ENCODE measurements at places on chromosomes 13 and 19. TPM values are rescaled to one million over a fixed set of nuclear protein-coding genes. Genes with fewer than 3 reads are reported as not detected.

The CEACAM19 gene
- 10.5 TPM for polyA plus RNA-seq

- no peak for DNase-seq
Observed at GRCh38 chr19:13604902-13605586, 98.8 kb upstream of the CACNA1A start.

- DNase-seq = no peak
Observed at GRCh38 chr19:3586127-3586626, 899 bp downstream of the GIPC3 start.

The MCEMP1 gene
- polyA plus RNA-seq = not detected

The ZNF846 gene
- 37.4 TPM for polyA plus RNA-seq

GRCh38 chr13:23570099-23570920 is at the start of gene TNFRSF19:
TSS of gene TNFRSF19 (plus strand) at chr13:23570412. CDS start at chr13:23590184, 19,772 bp downstream.
- DNase-seq = peak; percentile 80

GRCh38 chr13:112159575-112160547 is 92.9 kb downstream of the SOX1 start:
- no peak for DNase-seq

DNA sequence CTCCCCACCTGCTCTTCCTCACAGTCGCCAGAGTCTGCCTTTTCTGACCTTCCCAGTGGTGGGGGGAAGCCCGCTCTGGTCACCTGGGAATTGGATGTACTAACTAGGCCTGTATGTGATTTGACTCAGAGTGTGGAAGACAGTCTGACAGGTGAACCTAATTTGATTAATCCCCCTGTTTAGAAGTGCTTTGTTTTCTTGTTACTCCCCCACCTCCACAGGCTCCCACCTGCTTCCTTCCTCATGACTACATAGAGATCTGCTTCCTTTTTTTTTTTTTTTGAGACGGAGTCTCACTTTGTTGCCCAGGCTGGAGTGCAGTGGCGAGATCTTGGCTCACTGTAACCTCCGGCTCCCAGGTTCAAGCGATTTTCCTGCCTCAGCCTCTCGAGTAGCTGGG is 44.0 kb downstream of the COG3 start:
- no peak for DNase-seq

The PALM3 gene
- polyA plus RNA-seq = 30.4 TPM

The GAPDHS gene
- polyA plus RNA-seq = not detected

The IL11 gene
- 1.8 TPM for polyA plus RNA-seq

DNA sequence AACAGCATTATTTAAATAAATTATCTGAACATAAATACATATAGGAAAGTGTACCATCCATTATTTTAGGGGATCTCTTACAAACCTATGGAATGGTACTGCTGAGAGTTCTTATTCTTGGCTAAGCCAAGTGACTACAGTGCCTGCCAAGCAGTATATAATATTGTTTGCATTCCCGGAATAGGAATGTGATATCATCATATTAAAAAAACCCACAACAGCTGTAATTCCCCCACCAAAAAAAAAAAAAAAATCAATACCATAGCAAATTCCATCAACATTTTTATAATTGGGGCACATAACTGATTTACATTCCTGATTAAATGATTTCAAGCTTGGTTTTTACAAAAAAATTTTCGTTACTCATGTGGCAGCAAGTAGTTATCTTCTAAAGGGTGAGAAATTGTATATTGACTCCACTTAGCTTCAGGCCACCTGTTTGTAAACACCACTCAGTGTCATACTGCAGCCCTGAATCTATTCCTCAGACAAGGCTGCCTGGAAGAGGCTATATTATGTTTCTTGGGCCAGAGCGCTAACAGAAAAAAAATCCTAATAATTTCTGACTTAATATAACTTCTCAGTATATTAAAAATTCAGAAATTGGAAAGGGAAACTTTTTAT is 278.1 kb downstream of the DNAJC15 start:
- no peak for DNase-seq

DNA sequence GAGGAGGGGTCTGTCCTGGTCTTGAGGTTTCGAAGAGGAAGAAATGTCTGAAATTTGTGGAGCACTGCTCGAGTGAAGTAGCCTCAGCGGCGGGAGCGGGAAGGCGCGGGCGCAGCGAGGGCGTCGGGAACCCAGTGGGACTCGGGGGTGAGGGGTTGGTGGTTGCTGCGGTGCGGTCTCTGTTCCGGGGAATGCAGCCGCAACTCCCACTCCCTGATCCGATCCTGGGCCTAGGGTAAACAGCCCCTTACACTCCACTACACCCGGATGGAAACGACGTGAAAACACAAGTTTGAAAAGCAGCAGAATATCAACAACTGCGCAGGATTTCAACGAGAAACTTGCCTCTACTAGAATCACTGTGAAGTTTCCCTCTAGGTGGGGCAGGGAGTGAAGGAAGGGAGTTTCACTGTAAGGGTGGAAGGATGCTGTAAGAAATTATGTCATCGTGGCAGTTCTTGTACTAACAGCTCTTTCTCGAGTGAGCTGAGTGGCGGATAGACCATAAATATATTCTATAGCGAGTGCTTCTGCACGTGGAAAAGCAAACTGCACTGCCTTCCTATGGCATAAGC is 2.0 kb upstream of the KLF12 start:
- no peak for DNase-seq

DNA sequence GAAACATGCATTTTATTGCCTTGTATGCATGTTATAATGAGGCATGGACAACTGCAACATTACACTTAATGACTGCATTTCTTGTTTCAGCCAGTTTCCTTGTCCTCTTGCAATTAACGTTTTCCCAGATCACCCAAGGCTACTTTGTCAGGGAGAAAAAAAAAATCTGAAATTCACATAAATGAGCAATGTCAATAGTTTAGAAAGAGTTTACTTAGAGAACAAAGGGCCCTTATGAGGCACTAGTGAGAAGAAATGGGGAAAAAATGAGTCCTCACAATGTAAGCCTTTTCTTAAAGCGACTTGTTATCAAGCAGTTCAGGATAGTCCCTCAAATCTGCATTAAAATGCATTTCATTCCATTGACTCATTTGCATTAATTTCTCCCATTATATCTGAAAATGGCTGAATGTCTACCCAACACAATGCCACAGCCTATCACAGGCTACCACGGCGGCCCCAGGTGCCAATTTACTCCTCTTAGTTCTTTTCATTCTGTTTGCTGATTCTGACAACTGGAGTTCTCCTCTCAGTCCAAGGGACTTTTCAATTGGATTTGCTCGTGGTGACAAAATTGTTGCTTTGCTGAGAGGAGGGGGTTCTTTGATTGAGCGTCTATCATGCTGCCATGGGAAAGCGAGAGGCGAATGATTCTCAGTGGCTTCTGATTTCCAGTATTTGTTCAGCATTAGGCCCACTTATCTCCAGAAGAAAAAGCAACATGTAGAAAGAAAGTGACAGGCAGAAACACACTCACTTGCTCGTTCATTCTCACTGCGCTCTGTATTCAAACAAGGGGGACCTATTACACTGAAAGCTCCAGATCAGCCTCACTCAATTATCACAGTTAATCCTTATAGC is 107.1 kb downstream of the DACH1 start:
- peak; percentile 48 for DNase-seq

DNA sequence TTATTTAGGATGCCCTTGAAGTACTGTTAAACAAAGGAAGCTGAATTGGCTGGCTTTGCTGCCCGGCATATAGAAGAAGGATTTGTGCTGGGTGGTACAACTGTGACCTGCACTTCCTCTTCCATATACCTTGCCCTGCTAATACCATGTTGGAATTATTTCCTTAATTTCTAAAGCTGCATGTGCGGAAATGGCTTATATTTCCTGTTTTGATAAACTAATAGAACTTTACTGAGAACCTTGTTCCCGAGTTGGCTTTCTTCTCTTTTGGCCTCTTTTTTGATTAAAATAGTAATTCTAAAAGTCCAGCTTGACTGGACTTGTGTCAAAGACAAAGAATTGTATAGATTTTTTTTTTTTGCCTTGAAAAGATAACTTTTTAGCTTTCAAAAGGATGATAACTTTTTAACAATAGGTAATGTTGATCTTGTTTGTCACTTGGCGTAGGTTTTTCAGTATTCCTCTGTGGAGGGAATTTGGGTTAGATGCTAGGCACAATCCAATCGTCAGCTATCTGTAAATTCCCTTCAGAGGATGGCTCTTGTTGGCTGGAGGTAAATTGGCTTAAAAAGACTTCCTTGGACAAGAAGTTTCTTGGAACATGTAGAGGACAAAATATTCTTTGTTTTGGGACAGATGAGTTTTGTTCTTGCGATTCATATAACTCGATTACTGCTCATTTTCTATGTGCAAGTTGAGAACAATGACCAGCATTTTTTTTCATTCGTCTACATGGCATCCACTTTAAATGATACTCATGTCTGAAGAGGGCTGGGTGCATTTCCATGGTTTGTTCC is 41.4 kb downstream of the COL4A2 start:
- no peak for DNase-seq

The FLT1 gene
- 30.4 TPM for polyA plus RNA-seq

- no peak for DNase-seq
Observed at GRCh38 chr19:50399368-50399745, 15.2 kb downstream of the POLD1 start.

DNA sequence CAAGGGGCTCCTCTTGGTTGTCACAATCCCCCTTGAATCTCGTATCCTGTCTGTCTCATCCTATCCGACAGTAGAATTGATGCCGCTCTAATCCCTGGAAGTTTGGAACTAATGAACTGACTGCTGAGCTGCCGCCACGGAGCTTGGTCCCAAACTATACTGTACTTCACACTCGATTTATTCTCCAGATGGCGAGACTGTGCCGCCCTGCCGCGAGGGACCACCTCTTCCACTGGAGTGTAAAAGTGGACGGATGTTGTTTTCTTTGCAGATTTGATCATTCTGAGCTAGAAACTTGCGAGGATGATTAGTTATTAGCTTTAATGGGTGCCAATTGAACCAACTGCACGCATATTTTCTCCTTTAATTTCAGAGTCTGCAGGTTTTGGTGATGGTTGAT is 117.2 kb downstream of the ZIC5 start:
- DNase-seq = no peak

The SERP2 gene
- polyA plus RNA-seq = 13.3 TPM

DNA sequence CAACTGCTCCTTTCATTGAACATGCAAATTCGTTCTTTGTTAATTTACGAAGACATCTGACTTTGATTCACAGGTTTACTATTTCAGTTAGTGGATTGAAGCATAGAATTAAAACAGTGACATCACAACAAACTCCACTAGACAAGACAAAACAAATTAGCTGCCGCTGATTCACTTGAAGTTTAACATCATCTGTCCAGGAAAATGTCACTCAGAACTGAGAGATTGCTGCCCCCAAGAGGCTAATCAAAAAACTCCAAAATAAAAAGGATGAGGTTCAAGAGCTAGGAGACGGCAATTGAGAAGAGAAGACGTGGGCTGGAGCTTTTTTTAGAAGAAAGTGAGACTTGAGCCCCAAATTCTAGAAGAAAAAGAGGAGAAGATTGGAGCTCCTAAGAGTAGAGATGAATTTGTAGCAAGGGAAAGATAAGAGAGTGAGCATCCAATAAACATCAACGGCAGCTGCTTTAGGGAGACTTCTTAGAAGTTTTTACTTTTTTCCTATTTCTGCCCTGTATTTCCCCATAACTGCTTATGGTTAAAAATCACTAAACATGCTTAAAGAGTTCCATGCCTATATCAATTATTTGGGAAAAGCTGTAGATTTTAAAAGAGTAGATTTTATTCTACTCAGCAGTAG is 40.8 kb upstream of the TPP2 start:
- DNase-seq = no peak

GRCh38 chr13:59464926-59465325 is 698.8 kb downstream of the DIAPH3 start:
- DNase-seq = no peak

The ZNF480 gene
- polyA plus RNA-seq = 14.1 TPM

GRCh38 chr13:50713523-50714248 is 129.8 kb downstream of the DLEU7 start:
- DNase-seq = no peak
